ENCODE measurements at places on chromosomes 7 and 10.

GRCh38 chr7:92461027-92462003, 14.0 kb downstream of the GATAD1 start:
- DNase-seq = no peak

GRCh38 chr7:138030679-138031351, 28.9 kb upstream of the CREB3L2 start:
- no peak for DNase-seq

DNA sequence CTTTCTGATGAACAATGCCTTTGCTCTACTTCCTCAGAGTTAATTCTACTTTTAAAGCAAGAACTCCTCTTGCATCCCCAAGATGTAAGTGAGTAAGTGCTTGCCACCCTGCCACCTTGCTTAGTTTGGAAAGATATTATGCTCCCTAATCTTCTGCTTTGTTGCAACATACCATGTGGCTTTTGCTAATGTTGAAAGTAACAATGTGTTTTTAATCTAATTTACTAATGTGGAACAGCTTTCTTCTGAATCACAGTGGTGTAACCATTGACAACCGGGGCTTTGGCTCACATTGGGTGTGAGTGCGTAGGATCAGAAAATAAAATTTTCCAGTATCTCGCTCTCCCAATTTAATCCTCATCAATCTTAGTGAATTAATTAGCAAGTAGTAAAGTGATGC, 254.1 kb upstream of the PTER start:
- DNase-seq = no peak

DNA sequence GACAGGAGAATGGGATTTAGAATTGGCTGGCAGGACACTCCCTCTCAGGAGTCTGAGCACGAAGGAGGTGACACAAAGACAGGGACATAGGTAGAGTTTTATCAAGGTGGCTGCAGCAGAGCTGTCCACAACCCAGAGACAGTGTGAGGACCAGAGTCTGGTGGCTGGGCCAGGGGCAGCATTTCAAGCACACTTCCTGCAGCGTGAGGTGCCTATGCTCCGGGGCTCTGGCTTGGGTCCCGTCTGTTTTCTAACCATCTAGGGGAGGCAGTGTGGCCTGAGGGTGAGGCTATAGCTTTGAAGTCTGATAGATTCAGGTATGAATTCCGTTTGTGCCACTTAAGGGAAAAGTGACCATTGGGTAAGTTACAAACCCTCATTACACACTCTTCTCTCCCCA, 222.7 kb upstream of the ZMIZ1 start:
- no peak for DNase-seq

DNA sequence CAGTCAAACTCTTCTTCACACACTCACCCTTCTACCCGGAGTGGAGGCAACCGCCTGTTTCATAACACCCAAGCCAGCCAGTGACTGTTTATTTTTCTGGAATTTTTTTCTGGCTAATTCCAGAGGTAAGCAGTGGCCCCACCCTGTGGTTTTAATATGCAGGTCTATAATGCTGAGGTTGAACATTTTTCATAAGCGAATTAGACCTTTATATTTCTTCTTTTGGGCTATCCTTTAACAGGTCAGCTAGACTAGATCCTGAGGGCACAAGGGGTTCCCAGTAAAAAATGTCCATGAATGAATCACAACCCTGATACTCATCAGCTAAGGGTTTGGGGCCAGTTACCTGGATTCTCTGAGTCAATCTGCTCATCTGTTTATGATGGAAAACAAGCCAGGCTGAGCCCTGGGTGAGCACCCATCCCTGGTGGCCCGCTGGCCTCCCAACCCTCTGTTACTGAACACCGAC, 76.2 kb downstream of the GRB10 start:
- no peak for DNase-seq

DNA sequence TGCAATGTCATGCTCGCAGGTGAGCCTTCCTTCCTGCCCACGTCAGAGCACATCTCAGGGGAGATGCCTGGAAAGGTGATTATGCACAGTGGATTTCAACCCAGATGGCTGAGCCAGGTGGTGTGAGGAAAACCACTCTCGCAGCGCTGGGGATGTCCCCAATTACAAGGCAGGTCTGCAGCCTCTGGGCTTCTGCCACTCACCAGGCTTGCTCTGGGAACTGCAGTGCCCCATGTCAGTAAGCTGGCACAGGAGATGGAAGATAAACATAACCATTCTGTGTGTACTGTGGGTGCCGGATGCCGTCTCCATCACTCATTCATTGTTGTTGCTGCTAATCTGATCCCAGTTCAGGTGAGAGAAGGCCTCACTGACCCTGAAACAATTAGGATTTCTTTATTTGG, 222.9 kb upstream of the PITRM1 start:
- DNase-seq = no peak

DNA sequence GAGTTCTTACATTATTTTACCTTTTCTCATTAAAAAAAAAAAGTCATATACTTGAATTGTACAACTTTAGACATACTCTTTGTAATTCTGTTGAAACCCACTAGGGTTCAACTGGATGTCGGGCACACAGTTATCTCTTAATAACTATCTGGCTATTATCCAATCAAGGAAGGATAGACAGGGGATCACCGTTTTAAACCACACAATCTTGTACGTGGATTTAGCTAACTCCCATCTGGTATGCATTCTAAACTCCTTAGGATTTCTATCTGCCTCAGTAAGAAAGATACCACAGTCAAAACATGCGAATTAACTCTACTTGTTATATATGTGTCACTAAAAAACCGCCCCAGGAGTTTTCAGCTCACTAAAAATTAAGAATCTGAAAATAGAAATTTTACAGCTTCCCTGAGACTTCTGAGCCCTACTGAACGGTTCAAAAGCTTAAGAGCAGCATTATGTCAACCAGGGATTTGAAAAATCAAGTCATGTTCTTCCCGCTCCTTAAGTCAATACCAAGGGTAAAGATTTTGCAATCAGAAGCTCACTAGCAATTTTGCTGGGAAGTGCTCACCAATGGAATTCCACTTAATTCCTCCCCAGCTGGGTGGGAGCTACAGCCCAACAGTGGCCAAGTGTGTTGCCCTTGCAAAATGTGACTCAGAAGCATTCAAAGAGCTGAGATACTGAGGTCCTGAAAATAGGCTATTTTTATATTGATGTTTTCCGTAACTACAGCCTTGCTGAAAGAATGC, 267.0 kb downstream of the FRMD4A start:
- no peak for DNase-seq

GRCh38 chr7:54145716-54146115, 396.5 kb upstream of the VSTM2A start:
- DNase-seq = no peak

- DNase-seq = no peak
These were observed 56.5 kb upstream of the MPP7 start for GRCh38 chr10:28359334-28359733.

DNA sequence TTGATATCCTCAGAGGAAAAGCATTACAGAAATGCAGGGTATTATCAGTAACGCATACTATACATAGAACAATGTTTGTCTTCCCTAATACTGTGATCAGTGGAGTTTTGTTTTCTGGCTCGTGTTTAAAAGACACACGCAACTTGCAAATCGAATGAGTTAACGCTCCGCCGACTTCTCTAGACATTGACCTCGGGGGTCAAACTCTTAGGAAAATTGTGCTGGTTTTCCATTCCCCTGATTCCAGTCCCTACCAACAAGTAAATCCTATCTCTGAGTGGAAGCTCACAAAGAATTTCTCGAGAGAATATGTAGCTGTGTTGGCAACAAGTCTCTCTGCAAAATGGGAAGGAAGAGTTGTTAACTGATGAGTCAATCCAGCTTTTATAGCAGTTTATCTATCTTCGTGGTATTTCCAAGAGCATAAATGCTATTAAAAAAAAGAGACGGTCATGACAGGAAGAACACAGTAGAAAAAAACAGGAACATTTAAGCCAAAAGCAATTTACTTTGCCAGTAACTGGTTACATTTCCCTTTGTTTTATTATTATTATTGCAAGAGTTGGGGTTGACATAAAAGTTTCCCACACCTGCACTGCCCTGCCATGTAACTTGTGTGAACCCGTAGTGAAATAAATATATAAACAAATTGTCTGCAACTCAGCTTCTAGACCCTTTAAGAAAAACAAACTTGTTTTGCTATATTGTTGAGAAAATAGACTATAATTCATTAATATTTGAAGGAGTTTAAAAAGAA, 144.4 kb downstream of the ARID5B start:
- DNase-seq = no peak

- no peak for DNase-seq
These were observed 102.7 kb downstream of the ADRA2A start for GRCh38 chr10:111179514-111179913.

DNA sequence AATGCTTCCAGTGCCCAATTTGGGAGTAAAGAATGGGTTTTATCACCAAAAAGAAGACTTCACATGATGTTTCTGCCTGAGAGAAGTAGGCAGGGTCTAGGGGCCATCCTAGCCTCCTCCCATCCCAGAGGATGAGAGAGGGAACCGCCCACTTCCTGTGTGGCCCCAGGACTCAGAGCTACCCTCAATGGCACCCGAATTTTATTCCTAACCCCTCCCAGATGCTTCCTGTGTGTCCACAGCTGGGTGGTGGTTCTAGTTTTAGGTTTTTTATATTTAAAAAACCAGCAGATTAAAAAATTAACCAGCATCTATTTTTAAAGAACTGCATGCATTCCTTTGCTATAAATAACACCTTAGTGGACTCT, 583.5 kb downstream of the PTPRN2 start:
- no peak for DNase-seq

DNA sequence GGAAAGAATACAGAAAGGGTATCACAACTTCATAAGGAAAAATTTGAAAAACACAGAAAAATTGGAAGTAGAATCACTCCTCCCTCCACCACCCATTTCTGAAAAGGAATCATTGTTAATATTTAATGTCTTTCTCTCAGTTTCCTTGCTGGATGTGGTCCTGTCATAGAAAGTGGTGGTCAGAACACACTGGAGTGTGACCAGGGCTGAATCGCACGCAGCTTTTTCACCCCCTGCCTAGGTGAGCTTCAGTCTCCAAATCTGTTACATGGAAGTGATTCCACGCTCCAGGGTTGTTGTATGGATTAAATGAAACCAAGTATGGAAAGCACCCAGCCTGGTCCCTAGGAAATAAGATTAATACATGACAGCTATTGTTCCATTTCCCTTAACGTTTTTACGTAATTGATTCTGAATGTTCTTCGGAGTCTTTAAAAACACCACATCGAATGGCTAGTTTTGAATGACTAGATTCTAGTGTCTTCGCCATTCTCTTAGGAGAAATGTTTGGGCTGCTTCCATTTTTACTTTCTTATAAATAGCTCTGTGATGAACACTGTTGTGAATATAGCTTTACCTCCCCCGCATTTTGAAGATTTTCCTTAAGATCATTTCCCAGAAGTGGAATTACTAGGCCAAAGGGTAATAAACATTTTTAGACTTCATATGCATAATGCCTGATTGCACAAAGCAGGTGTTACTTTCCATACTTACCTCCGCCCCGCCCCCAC, 10.9 kb upstream of the DUSP5 start:
- no peak for DNase-seq

GRCh38 chr7:92698237-92698841, 108.1 kb upstream of the FAM133B start:
- peak; percentile 11 for DNase-seq

GRCh38 chr10:79078367-79079053, 9.7 kb downstream of the ZMIZ1 start:
- DNase-seq = no peak

- no peak for DNase-seq
These were observed 252.2 kb upstream of the PLPP4 start for GRCh38 chr10:120204877-120205276.

- no peak for DNase-seq
These were observed 26.2 kb upstream of the C10orf90 start for GRCh38 chr10:126696684-126697083.

DNA sequence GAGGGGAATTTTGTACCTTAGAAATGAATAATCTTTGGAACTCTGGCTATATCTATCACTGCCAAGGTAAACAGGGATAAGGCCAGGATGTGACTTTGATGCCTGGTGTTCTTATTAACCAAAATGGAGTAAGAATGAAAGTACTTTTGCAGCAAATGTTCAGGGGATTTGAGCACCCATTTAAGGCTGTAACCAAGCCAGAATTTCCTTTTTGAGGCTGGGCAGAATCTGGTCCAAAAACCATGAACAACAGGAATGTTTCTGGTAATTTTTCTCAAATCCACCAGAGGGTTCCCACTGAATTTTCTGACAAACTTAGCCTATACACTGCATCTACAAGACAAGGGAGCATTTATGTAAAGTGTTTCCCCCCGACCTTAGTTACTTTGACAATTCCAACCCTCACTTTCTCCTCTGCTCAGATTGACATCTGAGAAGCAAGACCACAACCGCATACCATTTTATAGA, 120.6 kb downstream of the BAMBI start:
- DNase-seq = no peak

- DNase-seq = peak; percentile 40
These were observed at the start of gene CDHR1 for GRCh38 chr10:84194424-84195043. Gene CDHR1 (plus strand): TSS chr10:84194537. CDS start chr10:84194761, 224 bp downstream.

- no peak for DNase-seq
These were observed 242.8 kb downstream of the PHTF2 start for GRCh38 chr7:78041423-78041822.

DNA sequence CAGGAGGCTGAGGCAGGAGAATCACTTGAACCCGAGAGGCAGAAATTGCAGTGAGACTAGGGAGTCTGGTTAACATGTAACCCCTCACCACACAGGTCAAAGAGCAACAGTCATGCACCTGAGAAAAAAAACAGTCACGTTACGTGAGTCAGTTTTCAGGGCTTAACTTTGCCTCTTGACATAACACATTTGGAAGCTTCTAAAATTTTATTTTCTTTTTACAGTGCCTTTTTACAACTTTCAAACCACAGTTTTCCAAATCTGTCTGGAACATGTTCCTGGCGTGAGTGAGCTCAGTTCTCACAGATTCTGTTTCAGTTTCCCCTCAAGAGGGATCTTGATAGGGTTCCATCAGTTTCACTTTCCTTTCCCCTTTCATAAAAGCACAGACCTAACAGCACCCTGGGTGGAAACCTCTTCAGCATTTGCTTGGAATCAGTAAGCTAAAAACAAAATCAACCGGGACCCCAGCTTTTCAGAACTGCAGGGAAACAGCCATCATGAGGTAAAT, 4.4 kb downstream of the IFIT3 start:
- DNase-seq = no peak

DNA sequence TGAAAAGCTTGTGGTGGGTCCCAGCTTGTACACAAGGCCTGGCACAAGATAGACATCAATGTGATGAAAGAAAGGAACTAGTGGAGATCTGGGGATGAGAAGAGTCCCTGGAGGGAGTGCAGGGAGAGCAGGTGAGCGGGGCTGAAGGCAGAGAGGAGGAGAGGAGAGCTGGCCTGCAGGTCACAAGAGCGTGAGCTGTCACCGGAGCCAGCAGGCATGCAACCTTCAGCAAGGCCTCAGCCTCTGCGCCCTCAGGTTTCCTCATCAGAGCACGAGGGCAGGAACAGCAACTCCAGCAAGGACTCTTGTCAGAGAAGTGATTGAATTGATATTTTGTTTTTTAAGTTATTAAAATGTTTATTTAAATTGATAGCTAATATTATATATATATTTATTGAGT, 188.6 kb downstream of the CXCL12 start:
- no peak for DNase-seq

GRCh38 chr10:48671914-48672595, 12.6 kb upstream of the WDFY4 start:
- no peak for DNase-seq

GRCh38 chr7:91140982-91141381, 123.3 kb upstream of the FZD1 start:
- no peak for DNase-seq

Data from amygdala (tissue), 56 donors.